ENCODE measurements at places on chromosomes 1 and 21.

GRCh38 chr1:207097871-207098324 is 6.1 kb upstream of the C4BPA start:
- DNase-seq, result no peak

DNA sequence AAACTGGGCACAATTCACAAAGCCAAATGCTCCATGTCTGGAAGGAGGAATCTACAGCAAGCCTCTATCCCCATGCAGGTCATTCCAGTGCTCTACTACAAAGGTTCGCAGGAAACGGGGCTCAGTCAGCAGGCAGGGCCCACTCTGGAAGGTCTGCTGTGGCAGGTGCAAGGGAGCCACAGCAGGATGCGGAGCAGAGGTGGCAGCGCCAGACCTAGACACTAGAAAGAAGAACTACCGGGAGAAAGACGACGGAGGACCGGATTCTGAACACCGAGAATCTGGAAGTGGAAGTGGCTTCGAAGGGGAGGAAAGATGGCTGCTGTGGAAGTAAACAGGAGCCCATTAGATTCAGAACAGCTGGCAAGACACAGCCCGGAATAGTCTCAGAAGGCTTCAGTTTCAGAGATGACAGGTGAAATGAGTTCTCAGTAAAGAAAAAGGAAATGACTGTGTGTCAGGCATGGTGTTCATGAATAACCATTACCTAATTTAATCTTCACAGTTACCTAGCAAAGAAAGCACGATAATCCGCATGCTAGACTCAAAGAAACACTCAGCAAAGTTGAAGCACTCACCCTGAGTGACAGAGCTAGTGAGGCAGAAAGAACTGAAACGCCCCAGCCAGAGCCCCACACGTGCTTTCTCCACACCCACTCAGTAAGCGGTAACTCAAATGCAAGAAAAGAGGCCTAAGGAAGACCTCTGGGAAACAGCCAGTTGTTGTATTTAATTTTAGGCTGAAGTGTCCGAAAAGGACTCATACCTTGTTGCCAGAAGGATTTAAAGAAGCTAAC is 21.4 kb downstream of the SETD4 start:
- no peak for DNase-seq

- DNase-seq, result peak; percentile 77
Measured at GRCh38 chr21:34807881-34808568, 139.2 kb downstream of the CLIC6 start.

DNA sequence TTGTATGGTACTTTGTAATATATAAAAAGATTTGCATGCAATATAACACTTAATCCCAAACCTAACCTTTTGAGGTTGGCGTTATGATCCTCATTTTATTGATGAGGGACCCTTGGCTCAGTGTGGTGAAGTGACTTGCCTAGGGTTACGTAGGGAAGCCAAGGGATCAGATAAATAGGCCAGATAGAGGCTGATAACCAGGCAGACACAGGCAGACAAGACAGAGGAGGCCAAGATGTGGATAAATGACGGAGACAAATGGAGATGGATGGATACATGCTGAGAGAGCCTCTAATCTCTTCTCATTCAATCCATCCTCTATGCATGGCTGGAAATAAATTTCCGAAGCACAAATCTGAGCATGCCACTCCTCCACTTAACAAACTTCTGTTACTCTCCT is 136.9 kb upstream of the SPATA6 start:
- DNase-seq, result no peak

DNA sequence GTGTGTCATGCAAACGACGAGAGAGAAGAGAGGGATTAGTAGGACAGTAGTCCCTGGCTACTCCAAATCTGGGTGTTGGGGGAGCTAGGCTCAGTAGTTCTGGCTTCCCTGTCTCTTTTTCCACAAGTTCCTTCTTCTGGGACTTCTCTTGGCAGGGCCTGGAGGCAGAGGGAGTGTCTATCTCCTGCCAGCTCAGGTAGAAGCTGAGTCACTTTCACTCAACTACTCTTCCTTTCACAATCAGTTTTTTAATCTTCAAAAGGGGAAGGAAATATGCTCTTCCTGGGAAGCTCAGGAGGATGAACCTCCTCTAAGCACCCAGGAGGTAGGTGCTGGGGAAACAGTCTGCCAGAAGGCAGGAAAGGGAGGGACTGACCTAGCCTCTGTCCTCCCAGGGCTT is 35.2 kb upstream of the MAGOH start:
- no peak for DNase-seq

GRCh38 chr21:25997788-25998611 is 172.6 kb downstream of the APP start:
- no peak for DNase-seq

DNA sequence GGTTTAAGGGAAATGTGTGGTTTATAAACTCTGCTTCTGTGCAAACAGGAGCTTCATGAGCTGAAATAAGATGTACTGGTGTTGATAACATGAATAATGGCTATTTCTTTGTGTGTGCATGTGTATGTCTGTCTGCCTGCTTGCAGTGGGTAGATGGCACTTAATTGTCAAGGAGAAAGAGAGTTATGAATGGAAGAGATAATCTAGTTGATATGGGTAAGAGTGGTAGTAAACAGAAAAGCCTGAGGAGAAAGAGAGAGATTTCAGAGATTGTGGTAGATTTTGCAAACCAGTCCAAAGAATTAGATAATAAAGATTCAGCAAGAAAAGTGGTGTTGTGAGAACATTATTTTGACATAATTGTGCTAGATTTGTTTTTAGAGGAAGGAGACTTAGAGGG is 7.7 kb downstream of the SUCO start:
- no peak for DNase-seq

DNA sequence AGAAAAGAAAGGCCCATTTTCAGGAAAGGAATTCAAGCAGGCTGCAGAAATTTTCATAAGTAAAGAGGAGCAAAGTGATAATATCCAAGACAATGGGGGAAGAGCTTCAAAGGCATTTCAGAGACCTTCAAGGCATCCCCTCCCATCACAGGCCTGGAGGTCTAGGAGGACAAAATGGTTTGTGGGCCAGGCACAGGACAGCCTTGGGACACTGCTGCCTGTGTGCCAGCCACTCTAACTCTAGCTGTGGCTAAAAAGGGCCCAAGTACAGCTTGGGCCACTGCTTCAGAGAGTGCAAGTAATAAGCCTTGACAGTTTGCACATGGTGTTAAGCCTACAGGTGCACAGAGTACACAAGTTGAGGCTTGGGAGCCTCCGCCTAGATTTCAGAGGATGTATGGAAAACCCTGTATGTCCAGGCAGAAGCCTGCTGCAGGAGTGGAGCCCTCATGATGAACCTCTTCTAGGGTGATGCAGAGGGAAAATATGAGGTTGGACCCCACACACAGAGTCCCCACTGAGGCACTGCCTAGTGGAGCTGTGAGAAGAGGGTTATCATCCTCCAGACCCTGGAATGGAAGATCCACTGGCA is 51.8 kb upstream of the ZSWIM5 start:
- no peak for DNase-seq

DNA sequence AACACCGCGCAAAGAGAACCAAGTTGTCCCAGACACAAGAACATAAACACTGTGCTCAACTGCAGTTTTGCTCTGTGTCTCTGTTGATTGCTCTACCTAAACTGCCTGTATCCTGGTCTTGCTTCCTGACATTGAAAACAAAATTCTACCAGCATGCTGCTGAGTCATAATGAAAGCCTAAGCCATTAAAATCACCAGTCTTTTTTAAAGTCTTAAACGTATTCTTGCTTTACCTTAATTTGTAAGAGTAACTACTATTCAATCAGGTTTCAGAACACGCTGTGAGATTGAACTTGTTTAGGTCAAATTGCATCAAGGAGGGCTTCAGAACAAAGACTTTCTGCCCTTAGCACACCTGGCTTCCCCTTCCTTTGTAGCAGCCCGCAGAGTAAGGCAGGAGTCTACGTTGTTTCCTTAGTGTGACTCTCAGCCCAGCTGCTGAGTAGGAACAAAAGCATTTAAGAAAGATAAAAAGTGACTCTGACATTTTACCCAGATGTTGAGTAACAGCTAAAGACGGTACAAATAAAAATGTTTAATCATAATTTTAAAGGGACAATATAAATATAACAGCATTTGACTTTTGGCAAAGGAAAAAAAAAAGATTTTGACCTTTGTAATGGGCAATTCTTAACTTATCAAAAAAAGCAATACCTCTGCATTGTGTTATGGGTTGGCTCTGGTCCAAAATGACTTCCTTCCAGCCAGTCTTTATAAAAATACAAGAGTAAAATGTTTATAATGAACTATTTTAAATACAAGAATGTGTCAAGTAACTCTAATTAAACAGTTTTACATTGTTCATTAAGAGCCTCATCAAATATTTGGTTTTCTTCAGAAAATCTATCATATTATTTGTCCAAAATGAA is 186.9 kb upstream of the ADGRL4 start:
- no peak for DNase-seq

DNA sequence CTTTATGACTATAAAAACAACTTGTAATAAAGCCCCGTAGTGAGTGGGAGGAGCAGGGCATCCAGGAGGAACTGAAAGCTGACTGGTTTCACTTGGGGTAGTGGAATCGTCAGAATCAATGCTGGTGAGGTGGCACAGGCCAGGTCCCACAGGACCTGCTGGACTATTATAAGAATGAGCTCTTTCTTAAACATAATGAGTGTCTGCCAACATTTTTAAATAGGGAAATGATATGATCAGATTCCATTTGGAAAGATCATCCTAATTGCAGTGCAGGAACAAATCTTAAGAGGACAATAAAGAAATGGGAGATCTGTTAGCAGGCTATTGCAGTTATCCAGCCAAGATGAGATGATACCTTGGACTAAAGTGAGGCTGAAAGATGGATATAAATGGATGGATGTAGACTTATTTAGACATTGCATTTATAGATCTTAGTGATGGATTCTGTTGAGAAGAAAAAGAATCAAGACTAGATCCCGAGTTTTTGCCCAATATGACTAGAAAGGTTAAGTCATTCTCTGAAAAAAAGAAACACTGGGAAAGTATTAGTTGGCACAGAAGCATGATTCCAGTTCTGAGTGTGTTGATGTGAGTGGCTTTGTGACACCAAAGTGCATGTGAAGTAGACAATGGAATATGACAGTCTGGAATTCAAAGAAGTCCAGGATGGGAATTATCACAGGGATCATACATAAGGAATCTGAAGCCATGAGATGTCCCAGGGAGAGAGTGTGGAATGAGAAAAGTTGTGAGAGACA is 153.3 kb upstream of the SGIP1 start:
- DNase-seq, result no peak

- DNase-seq, result no peak
Measured at GRCh38 chr1:25799935-25800702, at the start of gene SELENON. TSS of gene SELENON (plus strand) at chr1:25800193. CDS start at chr1:25800231, 38 bp downstream.

- DNase-seq, result no peak
Measured at GRCh38 chr1:29234471-29234870, 1.9 kb upstream of the PTPRU start.

- peak; percentile 27 for DNase-seq
Measured at GRCh38 chr1:234607109-234608024, 2.6 kb downstream of the IRF2BP2 start.

GRCh38 chr1:9629445-9630201 is 21.9 kb upstream of the PIK3CD start:
- DNase-seq, result peak; percentile 85

GRCh38 chr1:89364954-89365550 is 1.2 kb downstream of the GBP6 start:
- DNase-seq, result no peak

- no peak for DNase-seq
Measured at GRCh38 chr1:118736322-118736721, 251.8 kb downstream of the TBX15 start.

GRCh38 chr1:240190881-240191401 is 99.3 kb downstream of the FMN2 start:
- DNase-seq, result no peak

DNA sequence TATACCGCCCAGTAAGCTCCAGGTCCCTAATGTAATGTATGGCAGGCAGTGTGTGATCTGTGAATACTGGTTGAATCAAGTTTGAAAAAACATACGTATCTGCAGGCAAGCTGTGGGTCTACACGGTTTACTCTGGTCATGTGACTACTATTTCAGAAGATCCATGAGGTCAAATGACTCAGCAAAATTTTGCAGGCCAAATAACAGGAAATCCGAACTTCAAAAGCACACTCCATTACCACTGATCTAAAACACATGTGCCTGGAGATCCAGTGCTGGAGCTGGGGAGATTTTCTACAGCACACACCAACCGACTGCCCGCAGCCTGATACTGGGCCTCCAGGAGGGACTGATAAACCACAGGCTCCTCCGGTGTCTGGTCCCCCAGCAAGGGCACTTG is 64.5 kb upstream of the SLC44A3 start:
- no peak for DNase-seq

DNA sequence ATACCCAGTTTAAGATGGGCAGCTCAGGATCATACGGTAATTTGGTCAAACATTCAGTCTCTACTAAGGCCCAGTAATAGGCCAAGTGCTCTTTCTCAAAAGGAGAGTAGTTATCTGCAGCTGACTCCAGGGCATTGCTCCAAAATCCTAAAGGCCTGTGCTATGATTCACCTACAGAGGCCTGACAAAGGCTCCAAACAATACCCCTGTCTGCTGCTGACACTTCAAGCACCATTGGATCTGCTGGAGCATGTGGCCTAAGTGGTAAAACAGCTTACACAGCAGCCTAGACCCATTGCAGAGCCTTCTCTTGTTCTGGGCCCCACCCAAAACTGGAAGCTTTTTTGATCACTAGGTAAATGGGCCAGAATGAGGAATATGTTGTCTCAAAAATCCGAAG is 22.8 kb downstream of the SLAMF7 start:
- DNase-seq, result no peak

DNA sequence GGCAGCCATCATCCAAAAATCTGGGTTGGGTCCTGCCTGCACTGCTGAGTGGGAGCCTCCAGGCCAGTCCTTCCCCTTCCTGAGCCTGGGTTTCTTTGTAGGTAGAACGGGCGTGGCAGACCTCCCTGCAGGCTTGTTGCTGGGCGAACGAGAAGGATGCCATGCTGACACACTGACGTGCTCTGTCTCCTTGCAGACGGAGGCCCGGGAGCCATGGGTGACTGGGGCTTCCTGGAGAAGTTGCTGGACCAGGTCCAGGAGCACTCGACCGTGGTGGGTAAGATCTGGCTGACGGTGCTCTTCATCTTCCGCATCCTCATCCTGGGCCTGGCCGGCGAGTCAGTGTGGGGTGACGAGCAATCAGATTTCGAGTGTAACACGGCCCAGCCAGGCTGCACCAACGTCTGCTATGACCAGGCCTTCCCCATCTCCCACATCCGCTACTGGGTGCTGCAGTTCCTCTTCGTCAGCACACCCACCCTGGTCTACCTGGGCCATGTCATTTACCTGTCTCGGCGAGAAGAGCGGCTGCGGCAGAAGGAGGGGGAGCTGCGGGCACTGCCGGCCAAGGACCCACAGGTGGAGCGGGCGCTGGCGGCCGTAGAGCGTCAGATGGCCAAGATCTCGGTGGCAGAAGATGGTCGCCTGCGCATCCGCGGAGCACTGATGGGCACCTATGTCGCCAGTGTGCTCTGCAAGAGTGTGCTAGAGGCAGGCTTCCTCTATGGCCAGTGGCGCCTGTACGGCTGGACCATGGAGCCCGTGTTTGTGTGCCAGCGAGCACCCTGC is 1.4 kb downstream of the GJA4 start:
- DNase-seq, result no peak

GRCh38 chr1:36947384-36947783 is 86.9 kb downstream of the GRIK3 start:
- no peak for DNase-seq

- DNase-seq, result peak; percentile 28
Measured at GRCh38 chr1:174157157-174157806, 2.0 kb upstream of the RABGAP1L start.
